A172 (cell line): ENCODE measurements at places on chromosomes 7 and 10. TPM values are rescaled to one million over a fixed set of nuclear protein-coding genes. Genes with fewer than 3 reads are reported as not detected.

DNA sequence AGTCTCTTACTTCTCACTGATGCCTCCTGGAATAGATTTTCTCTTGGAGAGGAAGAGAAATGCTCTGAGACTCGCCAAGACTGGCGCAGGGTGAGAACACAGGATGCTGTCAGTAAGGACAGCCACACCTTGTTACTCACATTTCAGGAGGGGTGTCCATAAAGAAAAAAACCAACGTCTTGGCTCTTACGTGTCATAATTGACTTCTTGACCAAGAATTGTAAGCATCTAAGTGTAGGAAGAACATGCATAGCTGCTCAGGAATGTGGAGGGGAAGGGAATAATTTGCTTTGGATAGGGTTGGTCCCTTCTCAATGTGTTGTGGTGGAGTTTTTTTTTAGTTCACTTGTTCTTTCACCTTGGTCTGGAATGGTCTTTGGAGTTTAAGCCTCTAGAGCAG is 43.8 kb upstream of the ZNF438 start:
- DNase-seq, result peak; percentile 78

GRCh38 chr7:50648076-50648475 is 82.9 kb upstream of the DDC start:
- no peak for DNase-seq

DNA sequence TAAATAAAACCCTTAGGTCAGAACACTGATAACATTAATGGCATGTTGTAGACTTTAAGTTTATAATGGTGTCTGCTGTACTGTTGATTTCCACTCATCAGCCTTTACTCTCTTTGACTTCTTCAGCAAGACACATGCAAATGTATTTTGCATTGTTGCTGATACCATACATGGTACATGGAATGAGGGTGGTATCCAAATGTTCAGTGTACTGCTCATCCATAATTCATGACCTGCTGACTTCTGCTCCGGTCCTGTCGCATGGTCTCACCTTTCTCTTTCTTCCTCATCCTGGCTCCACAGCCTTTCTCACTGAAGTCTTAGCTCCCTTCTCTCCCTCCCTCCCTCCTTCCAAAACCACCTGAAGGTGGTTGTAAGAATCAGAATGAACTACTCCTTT is 4.7 kb upstream of the CUBN start:
- no peak for DNase-seq

GRCh38 chr10:96626795-96627194 is 40.0 kb upstream of the TM9SF3 start:
- DNase-seq, result no peak

Gene STEAP4
- 0.29 TPM in 1 of 2 replicates, not detected in the other for total RNA-seq

Gene SEC31B
- 1.4 TPM in 2 replicates for total RNA-seq
